Peyer's patch (tissue), 4 donors: ENCODE measurements at places on chromosomes 1 and 21.

GRCh38 chr1:188224263-188224662 lies 1395.5 kb downstream of the PLA2G4A start:
- DNase-seq: no peak

- DNase-seq: no peak
Measured at GRCh38 chr1:9877962-9878361, 32.1 kb downstream of the CTNNBIP1 start.

DNA sequence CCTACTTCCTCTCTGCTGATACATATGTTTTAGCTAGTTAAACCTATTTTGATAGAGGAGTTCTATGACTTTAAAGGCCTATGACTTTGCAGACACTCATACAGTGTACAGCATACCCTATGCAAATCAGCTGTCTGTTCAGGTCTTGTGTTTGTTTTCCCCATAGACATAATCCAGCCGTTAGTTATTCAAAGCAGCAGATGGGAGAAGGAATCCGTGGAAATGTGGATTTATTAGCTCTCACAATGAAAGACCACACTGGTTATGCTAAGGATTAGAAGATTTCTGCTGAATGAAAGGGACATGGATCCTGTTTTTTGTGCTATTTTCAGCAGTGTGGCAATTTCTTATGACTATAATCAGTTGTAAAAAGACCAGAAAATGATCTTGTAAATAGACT lies 59.8 kb downstream of the MAST2 start:
- DNase-seq: no peak

DNA sequence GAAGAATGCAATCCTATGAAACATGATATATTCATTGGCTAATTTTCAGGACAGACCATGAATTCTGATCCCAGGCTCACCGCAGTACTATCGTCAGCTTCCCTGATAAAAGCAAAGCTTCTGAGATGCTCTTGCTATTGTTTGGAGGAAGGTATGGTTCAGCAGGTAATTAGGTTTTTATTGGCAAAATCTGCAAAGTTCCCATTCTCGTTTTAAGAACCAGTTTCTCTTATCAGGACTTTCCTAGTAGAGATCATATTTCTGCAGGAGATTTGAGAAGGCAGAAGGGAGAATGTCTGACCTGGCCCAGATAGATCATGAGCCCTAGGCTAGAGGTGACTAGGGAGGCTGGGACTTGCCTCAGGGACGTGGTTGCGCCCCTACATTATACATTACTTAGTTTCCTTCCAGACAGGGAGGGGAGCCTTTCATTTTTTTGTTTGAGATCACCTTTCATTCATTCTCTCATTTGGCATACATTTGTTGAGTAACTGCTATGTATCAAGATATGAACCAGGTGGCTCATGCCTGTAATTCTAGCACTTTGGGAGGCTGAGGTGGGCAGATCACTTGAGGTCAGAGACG lies 108.8 kb downstream of the NRIP1 start:
- DNase-seq: no peak

- DNase-seq: no peak
Measured at GRCh38 chr1:12760256-12760795, 13.2 kb upstream of the PRAMEF12 start.

- no peak for DNase-seq
Measured at GRCh38 chr1:109989506-109990301, 5.1 kb downstream of the AHCYL1 start.

- no peak for DNase-seq
Measured at GRCh38 chr1:228405200-228405978, 1.2 kb downstream of the TRIM11 start.

- DNase-seq: no peak
Measured at GRCh38 chr1:54410359-54410758, 4.2 kb upstream of the SSBP3 start.

GRCh38 chr1:96843196-96843595 lies 121.6 kb downstream of the PTBP2 start:
- no peak for DNase-seq

- DNase-seq: no peak
Measured at GRCh38 chr1:183892351-183892793, 87.5 kb downstream of the RGL1 start.

- no peak for DNase-seq
Measured at GRCh38 chr1:237431448-237431847, 389.5 kb downstream of the RYR2 start.

GRCh38 chr21:15823486-15824150 lies 93.8 kb downstream of the USP25 start:
- no peak for DNase-seq

DNA sequence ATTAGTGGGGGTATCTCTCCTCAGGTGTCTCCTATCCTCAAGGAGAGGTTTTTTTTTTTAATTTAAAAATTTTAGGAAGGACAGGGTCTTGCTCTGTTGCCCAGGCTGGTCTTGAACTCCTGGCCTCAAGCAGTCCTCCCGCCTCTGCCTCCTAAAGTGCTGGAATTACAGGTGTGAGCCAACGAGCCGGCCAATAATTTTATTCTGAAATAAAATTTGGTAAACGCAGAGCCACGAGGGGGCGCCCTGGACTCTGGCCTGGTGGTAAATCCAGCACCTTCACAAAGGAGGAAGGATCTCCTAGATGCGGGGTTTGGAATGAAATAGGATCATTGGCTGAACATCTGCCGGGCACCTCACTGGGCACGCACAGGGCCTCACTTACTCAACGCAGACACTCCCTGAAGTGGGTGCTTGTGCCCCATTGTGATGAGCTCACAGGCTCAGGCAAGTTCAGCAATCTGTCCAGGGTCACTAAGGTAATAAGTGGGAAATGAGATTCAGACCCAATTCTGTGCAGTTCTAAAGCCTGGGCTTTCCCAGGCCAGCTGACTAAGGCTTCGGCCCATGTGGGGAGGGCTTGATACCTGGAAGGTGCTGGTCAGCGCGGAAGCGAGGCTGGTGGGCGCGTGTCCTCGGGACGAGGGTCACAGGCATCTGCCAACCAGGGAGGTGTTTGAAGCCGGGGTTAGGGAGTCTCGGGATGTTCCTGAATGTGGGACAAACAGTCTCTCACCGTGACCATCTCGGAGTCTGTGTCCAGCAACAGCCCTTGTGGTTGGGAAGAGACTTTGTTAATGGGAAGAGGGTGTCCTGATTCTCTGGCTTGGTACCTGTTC lies 32.7 kb upstream of the ETV3 start:
- peak; percentile 69 for DNase-seq

- DNase-seq: no peak
Measured at GRCh38 chr1:244674446-244674845, 21.5 kb downstream of the DESI2 start.

- no peak for DNase-seq
Measured at GRCh38 chr21:31872452-31873274, at the start of gene HUNK. TSS of gene HUNK (plus strand) at chr21:31873020. CDS start at chr21:31873675, 655 bp downstream.

- no peak for DNase-seq
Measured at GRCh38 chr1:91124989-91125417, 103.2 kb upstream of the ZNF644 start.

DNA sequence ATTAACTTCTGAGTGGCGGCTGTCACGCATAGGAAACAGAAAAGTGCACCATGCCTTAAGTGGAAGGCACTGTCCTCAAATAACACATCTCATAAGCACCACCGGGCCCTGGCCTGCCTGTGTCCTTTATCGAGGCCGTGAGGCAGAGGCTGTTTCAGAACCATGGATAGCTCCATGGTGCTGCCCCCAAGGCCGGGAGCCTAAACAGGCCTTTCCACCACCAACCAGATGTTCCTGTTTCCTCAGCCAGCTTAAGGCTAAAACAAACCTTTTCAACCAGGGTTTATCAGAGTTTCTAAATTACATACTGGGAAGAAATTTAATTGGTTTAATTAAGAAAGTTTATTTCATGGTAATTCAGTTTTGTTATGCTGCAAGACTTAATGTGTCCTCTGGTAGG lies 114.4 kb downstream of the DMRTA2 start:
- DNase-seq: no peak

GRCh38 chr1:925561-926421 lies 2.1 kb downstream of the SAMD11 start:
- DNase-seq: no peak

GRCh38 chr1:155313261-155313660 lies 4.6 kb downstream of the FDPS start:
- DNase-seq: no peak

- DNase-seq: peak; percentile 48
Measured at GRCh38 chr1:197884173-197884572, 18.3 kb upstream of the C1orf53 start.

- DNase-seq: no peak
Measured at GRCh38 chr21:16633831-16634459, 878.9 kb upstream of the CXADR start.

DNA sequence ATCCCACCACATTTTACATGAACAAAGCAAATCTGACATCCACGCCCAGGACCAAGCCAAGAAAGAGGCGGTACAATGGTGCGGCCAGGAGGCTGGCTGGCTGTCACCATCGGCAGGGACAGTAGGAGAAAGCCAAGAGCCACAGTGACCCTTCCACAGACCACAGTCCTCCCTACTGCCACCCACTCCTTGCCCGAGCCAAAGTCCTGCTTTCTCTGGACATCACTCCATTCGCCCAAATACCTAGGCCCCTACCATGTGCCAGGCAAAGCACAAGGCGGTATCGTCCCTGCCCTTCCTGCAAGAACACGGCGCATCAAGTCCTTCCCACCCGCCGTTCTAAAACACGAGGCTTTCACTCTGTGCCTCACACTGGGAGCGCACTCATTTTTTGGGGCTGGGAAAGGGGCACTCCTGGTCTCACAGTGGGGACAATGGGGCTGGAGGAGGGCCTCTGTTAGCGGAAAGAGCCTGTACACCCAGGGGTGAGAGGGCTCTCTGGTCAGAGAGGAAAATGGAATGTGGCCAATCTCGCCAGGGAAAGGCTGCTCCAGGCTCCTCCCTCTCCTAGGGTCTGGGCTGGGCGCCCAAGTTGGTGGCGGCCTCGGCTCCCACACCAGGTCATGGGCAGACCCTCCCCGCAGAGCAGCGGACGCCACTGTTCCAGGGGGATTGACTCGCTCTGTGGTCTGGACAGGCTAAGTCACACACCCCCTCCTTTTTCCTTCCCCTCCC lies 26.5 kb downstream of the SSBP3 start:
- DNase-seq: no peak

DNA sequence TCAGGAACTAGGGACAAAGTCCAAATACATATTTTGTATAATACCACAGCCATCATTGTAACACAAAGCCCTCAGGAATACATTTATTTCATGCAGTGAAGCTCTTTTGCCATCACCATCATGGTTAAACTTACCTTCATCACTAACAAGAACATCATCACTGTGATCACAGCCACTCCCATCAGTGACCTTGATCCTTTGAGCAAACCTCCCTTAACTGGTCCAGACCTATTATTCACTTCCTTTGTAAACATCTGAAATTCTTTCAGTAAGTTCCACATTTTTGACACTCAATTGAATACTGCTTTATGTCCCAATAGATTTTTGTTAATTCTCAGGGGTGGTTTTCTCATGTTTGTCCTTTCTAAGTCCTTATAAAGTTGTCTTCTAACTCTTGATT lies 16.2 kb upstream of the KPRP start:
- DNase-seq: no peak

- DNase-seq: no peak
Measured at GRCh38 chr1:230696722-230697437, 17.0 kb downstream of the AGT start.

GRCh38 chr1:87220993-87221392 lies 107.7 kb upstream of the LMO4 start:
- DNase-seq: no peak

GRCh38 chr21:17390569-17390968 lies 122.3 kb upstream of the CXADR start:
- DNase-seq: no peak

- no peak for DNase-seq
Measured at GRCh38 chr1:167634435-167634834, 4.4 kb downstream of the RCSD1 start.

DNA sequence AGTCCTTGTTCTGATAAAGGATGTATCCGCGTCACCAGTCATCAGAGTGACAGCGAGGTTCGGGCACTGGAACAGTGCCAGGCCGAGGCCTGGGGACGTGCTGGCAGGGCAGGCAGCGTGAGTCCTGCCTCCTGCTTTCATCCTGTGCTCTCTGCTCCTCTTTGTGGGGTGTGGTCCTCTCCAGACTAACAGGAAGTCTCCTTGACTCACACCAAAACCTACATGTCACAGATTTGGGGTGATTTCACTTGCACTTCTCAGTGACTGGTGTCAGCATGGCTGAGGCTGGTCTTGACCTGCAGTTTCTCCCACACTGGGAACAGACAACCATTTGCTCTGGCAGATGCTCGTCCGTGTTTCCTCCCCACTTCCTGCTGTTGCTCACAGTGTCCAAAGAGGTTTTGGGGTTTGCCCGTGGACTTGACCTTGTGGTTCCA lies 8.8 kb upstream of the NLRP3 start:
- DNase-seq: peak; percentile 46

GRCh38 chr1:171983584-171983983 lies 142.3 kb downstream of the DNM3 start:
- no peak for DNase-seq

DNA sequence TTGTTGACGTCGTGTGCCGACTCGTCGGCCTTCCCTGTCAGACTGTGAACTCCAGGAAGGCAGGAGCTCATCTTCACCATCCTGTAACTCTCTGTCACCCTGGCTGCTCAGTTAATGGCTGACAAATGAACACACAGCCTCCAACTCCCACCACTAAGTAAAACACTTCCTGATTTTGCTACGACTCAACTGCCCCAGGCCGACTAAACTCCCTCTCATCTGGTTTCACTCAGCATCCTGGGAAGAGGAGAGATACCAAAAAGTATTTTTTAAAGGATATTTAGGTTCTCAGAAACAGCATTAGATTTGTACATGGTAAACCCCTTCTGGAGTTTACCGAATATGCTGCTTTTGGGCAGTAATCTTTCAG lies 18.2 kb upstream of the LHX4 start:
- no peak for DNase-seq

DNA sequence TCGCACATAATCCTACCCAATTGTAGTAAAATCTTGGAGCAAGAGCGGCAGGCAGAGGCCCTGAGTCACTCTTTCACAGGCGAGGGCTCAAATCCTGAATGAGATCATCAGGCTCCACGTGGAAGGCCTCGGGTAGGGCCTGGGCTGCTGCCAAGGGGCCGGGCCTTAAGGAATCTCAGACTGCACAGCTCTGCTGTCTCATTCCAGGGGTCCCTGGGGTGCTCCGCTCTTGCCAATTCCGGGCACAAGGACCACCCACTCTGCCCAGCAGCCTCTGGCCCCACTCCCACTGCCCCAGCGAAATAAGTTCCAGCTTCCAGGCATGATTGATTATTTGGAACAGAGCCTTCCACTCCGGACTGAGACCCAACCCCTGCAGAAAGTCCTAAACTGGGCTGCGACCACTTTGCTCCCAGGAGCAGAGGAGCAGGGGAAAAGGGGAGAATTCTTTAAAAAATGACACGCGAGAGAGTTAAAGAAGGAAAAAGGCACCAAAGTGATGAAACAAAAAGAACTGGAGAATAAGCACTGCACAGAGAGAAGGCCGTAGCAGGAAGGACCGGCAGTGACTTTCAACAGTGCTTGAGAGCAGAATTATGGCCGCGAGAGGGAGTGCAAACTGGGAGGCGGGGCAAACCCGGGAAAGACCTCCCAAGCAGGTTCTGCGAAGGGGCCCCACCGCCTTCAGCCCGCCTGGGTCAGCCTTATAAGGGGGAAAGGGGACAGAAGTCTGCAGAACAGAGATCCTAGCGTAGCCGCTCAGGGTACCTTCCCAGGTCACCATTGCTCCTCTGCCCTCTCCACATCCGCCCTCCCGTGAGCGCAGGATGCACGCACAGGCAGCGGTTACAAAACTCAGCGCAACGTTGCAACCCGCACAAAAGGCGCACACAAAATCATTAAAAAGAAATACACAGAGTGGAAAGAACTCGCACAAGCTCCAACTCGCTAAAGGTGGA lies 2.0 kb downstream of the ADAMTS1 start:
- peak; percentile 25 for DNase-seq
